ENCODE measurements at places on chromosomes 7 and 10.
A peak's percentile ranks its signal among the peaks of the same experiment; 100 is the strongest.

- DNase-seq, result no peak
These were observed 102.0 kb downstream of the GRK5 start for GRCh38 chr10:119309423-119309770.

DNA sequence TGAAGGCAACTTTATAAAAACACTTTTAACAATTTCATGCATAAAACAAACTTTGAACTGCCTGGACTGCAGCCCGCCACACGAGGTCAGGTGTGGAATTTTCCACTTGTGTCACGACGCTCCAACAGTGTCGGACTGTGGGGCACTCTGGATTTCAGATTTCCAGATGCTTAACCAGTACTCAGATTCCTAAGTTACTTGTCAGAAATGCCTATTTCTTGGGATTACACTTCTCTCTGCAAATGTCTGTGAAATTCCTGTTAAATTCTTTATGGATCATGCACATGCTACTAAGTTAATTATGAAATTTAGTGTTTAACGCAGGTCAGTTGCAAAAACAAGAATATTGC is 473 bp upstream of the GPER1 start:
- no peak for DNase-seq

- DNase-seq, result no peak
These were observed 142.5 kb downstream of the SRPK2 start for GRCh38 chr7:105246256-105246655.

DNA sequence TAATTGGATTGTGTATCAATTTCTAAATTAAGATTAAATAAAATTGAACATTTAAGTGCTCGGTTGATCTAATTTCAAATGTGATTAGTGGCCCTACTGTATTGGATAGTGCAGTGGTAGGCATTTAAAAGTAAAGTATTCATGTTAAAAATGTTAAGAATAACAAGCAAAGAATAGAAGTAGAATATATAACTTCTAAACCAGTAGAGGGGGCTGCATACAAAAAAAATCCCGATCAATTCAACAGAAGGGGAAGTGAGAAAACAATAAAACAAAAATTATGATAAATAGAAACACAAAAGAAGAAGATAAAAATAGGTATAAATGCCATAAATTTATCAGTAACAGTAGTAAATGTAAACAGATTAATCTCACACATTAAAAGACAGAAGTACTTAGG is 24.9 kb upstream of the WDFY4 start:
- no peak for DNase-seq

- DNase-seq, result peak; percentile 52
These were observed 1.2 kb downstream of the NT5C3A start for GRCh38 chr7:33061282-33061937.

DNA sequence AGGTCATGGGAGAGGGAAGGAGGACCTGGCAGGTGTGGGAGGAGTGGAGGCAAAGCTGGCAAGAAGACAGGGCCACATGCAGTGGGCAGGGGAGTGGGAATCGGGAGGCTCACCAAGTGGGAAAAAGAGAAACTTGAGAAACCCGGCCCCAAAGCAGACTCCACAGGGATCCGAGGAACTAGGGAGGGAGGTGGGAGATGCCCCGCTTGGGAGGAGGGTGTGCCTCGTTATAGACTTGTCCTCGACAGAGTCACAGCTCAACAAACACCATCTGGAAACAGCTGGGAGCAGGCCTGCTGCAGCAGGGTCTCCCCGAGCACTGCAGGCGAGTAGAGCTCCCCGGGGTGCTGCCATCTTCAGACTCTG is 54.8 kb downstream of the MKI67 start:
- no peak for DNase-seq

GRCh38 chr10:102696736-102697135 is 17.5 kb downstream of the ARL3 start:
- DNase-seq, result no peak

DNA sequence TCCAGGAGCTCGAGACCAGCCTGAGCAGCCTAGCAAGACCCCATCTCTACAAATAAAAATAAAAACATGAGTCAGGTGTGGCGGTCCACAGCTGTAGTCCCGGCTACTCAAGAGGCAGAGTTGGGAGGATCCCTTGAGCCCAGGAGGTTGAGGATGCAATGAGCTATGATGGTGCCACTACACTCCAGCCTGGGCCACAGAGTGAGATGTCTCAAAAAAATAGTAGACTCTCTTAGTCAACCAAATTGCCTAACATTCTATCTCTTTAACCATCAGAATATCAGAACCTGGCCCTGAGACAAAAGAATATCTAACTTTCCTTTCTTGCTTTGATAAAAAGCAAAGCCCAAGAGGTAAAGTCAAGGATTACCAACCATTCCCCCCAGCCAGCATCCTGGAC is 35.0 kb upstream of the CUX1 start:
- DNase-seq, result no peak

GRCh38 chr10:33489501-33490176 is 155.2 kb upstream of the NRP1 start:
- DNase-seq, result no peak

GRCh38 chr10:83075016-83075814 is 1064.1 kb upstream of the GHITM start:
- DNase-seq, result no peak

DNA sequence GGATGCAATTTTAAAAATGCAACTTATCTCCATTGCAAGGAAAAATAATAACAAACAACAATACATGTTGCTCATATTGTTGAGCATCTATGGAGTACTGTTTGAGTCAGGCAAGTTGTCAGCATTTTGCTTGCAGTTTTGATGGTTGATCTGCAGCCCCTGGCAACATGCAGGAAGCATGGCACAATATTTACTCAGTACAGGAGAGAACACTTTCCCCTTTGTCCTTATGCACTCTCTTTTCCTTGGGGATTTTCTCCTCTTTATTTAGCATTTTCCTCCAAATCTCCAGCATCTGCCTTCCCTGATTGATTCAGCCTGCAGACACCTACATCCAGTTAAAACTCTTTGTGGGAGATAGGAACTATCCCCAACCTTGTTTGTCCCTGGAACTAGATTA is 620.5 kb upstream of the LRRN3 start:
- no peak for DNase-seq

GRCh38 chr7:116711790-116712189 is 39.8 kb downstream of the MET start:
- DNase-seq, result no peak

DNA sequence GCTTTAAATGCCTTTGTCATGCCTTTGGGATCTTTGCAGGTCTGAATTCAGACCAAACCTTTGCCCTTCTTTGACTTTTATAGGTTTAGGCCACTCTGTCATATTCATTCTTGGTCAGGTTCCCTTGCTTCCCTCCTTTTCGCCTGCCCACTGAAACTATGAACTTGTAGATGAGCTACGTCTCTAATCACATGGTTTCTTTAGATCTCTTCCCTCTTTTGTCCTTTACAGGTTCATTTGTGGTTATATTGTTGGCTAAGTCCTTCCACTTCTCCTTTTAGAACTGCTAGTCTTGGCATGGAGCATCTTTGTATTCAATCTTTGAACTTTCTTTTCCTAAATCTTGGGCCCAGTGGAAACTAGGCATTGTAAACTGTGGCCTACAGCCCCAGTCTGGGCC is 104.0 kb upstream of the ZEB1 start:
- no peak for DNase-seq

GRCh38 chr7:90207956-90208355 is 3.6 kb upstream of the STEAP2 start:
- no peak for DNase-seq

- DNase-seq, result no peak
These were observed 73.1 kb upstream of the MET start for GRCh38 chr7:116598861-116599260.

GRCh38 chr7:26534649-26535482 is 243.2 kb downstream of the SNX10 start:
- DNase-seq, result no peak

- no peak for DNase-seq
These were observed 41.1 kb downstream of the CPVL start for GRCh38 chr7:29105191-29105590.

DNA sequence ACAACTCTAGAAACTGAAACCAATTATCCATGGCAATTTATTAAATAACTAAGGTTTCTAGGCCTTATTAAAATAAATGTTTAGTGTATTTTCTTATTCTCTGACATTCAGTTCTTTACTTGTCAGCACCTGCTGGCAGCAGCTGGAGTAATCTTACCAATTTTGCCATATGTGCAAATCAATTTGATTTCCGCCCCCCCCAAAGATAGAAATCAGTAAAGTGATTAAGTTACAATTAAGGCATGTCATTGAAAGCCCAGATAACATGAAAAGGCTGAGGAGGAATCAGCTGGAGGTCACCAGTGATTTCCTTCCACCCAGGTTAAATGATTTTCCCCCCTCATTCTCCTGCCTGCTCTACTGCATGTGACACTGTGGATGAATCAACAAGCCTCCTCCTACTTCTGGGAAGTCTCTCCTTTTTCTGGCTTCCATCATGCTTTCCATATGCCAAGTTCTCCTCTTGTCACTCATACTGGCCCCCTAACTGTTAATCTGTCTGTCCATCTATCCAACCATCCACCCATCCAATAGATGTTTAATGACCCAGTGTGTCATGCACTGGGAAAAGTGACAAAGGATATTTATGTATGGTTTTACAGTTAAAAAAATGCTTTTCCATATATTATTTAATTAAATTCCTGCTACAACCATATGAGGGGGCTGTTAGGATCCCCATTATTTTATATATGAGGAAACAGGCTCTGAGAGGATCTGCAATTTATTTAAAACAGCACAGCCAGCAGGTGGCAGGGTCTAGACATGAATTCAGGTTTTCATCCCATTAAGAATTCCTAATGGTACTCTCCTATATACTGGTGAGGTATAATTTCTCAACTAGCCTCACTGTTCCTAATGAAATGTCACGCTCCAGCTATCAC is 116.5 kb downstream of the ATXN7L1 start:
- peak; percentile 74 for DNase-seq

DNA sequence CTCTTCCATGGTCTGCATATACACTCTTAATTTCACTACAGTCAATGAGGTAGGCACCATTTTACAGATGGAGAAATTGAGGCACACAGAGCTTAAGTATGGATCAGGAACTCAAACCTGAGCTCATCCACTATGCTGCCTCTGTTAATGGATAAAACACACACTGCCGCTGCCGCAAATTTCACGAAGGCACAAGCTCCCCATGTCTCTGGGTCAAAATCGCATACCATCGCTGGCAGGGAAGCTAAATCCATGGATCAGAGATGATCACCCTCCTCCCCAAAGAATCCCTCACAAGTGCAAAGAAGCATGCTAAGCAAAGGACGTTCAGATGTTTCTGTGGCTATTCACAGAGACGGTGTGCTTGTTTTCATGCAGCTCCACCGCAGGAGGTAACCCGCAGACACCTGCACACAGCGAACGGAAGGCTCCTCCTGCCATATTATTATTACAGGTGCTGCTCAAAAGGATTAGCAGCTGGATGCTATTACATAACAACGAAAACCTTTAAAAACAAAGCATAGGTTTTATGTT is 109.3 kb downstream of the UBE2H start:
- DNase-seq, result no peak

GRCh38 chr10:60031664-60032063 is 125.3 kb upstream of the CCDC6 start:
- no peak for DNase-seq

DNA sequence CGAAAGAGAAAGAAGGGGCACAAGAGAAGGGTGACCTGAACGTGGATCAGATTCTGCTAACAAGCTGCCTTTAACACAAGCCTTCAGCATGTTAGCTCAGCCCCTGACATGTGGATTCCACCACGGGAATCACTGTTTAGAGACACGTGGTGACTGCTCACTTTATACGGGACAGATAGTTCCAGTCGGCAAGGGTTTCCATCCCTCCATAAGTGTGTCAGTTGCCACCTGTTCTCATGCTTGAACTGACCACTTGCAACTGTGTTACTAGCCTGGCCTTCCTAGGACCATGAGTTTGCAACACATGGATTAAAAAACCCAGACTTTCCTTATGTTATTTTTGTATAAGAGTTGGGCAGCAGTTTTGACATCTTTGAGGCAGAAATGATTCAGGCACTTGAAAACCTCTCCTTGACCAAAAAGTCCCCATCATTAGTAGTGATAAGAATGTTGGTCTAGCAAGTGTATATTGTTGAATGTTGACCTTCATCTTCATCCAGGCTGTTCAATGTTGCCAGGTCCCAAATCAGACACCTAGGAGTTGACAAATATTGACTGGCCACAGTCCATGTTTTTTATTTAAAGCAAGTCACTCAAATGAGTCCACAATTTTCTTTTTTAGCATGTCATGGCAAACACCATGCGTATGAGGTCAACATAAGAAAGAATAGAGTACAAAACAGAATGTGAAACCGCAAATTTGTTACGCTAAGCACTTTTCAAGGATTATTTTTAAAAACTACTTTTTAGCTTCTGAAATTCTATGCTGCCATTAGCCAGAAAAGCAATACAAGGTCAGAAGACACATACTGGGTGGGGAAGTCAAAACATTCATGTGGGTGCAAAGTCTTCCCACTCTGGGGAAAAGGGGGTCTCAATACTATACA is 101.6 kb downstream of the ABLIM1 start:
- DNase-seq, result no peak

GRCh38 chr7:98352621-98353020 is 48.3 kb downstream of the BAIAP2L1 start:
- no peak for DNase-seq

DNA sequence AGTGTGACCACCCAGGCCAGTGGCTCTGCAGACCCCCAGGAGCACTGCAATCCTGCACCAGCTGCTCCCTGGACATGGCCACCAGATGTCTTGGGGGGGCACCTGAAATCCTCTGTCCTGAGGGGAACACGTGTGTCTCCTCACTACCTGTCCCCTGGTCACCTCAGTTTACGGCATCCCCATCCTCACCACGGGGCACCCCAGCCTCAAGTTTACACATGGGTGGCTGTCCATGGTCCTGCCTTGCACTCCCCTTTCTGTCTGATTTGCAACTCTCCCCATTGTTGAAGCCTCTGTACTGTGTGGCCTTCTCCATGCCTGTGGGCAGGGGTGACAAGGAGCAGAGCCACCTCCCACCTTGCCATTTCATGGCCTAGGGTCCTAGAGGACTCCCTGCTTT is 67.2 kb downstream of the RAMP3 start:
- no peak for DNase-seq

DNA sequence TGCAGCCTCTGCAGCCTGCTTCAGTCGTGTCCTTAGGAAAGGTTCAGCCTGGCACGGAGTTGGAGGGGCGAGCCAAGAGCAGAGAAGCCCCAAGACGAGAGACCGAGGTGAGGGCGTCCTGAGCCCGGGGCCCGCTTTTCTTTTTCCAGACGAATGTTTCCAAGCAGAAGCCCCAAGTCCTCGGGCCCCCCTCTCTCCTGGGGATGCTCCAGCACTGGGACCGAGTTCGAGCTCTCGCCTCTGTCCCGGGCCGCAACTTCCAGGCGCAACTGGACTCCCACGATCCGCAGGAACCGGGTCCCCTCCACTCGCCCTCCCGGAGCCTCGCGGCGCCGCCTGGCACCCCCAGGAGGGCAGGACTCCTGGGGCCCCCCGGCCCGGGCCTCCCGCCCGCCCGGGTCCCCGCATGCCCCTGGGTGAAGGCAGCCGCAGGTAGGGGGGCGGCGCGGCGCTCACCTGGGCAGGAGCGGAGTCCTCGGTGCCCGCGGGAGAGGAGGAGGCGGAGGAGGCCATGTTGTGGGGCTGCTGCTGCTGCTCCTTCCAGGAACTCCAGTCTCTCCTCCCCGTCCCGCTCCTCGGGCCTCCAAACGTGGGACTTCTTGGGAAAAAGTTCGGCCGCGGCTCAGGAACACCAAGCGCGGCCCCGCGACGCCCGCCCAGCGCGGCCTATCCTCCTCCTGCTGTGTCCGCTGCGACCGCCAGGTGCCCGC is 45.3 kb upstream of the CDK1 start:
- no peak for DNase-seq

GRCh38 chr7:135420786-135421185 is 89.1 kb downstream of the CNOT4 start:
- no peak for DNase-seq

All from NCI-H526 (cell line).